RPMI7951 (cell line): ENCODE measurements at places on chromosomes 6 and 20. TPM values are rescaled to one million over a fixed set of nuclear protein-coding genes. Genes with fewer than 3 reads are reported as not detected.

- peak; percentile 89 for DNase-seq
Observed at GRCh38 chr6:128508588-128509296, 11.7 kb downstream of the PTPRK start.

DNA sequence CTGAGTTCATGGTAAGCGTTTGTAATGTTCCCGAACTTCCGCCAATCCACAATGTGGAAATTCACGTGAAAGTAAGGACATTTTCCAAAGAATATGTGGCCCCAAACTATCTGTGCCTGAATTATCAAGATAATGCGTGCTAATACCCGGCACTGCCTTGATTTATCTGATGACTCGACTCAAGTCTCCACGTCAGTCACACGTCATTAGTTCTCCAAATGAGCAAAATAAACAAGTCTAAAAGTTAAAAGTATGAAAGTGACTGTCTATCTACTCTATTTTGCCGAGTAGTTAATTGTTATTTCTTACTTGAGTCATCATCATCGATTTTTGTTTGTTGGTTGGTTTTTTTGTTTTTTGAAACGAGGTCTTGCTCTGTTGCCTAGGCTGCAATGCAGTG, 21.7 kb upstream of the FOXC1 start:
- no peak for DNase-seq

GRCh38 chr20:36926653-36927200, 24.8 kb downstream of the SAMHD1 start:
- DNase-seq, result no peak

- no peak for DNase-seq
Observed at GRCh38 chr20:14583413-14583812, 246.0 kb upstream of the FLRT3 start.

GRCh38 chr6:156954816-156955215, 177.6 kb downstream of the ARID1B start:
- no peak for DNase-seq

CRISP1 gene
- total RNA-seq, result not detected in 2 replicates

DNA sequence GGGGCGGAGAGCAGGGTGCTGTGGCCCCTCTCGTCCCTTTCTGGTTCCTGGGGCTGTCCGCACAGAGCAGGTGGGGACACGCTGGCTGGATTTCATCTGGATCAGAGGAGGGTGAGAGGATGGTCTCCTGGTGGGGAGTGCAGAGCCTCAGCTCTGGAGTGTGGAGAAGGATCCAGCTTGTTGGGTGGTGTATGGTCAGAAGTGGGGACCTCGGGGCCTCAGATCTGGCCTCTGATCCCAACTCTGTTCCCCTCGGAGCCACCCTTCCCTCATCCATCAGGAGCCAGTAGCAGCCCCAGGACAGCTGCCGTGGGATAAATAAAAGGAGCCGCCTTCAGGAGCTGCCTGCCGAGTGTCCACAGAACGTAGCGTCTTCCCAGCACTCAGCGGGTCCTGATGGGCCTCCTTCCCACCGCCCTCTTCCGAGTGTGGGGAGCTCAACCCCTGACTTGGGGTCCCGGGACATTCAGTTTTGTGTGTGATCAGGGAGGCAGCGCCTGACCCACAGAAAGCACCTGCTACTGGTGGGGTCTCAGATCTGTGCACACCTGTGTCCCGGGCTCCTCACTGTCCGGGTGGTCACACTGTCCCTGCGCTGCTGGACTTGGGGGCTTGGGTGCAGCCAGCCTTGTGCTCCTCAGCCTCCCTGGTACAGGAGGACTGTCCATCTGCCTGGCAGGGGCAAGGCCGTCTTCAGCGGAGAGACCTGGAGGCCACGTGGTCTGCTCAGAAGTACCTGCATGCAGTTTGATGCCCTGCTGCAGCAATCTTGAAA, 25.4 kb upstream of the BHLHE23 start:
- DNase-seq, result no peak

- DNase-seq, result peak; percentile 15
Observed at GRCh38 chr6:28922004-28922820, 1.6 kb downstream of the TRIM27 start.

GRCh38 chr6:47810885-47811284, 29.1 kb downstream of the OPN5 start:
- no peak for DNase-seq

- peak; percentile 89 for DNase-seq
Observed at GRCh38 chr6:144286503-144287393, 1.6 kb downstream of the UTRN start.

GRCh38 chr6:10382322-10382721, 32.6 kb downstream of the TFAP2A start:
- no peak for DNase-seq

- no peak for DNase-seq
Observed at GRCh38 chr6:99606656-99607415, at the start of gene PRDM13. TSS of gene PRDM13 (plus strand) at chr6:99606833. CDS start at chr6:99607035, 202 bp downstream.

DNA sequence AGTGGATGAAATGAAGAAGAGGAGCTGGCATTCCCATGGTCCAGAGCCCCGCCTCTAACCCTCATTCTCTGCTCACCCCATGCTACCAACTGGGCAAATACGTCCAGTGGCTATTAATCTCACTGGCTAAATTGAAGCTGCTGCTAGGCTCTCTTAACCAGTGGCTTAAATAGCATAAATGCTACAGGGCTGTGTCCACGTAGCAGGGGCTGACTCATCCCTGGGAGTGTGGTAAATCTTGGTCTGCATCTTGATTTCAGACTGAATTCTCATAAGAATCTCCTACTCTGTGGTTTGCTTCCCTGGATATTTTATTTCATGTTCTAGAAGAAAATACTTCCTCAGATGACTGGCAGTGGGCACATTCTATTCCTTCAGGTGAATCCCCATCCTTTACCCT, 193.1 kb upstream of the ARG1 start:
- peak; percentile 94 for DNase-seq

CPXM1 gene
- not detected in 2 replicates for total RNA-seq

GRCh38 chr6:104884867-104885517, 25.3 kb upstream of the HACE1 start:
- DNase-seq, result no peak
